ENCODE measurements at places on chromosomes 3 and 15.

DNA sequence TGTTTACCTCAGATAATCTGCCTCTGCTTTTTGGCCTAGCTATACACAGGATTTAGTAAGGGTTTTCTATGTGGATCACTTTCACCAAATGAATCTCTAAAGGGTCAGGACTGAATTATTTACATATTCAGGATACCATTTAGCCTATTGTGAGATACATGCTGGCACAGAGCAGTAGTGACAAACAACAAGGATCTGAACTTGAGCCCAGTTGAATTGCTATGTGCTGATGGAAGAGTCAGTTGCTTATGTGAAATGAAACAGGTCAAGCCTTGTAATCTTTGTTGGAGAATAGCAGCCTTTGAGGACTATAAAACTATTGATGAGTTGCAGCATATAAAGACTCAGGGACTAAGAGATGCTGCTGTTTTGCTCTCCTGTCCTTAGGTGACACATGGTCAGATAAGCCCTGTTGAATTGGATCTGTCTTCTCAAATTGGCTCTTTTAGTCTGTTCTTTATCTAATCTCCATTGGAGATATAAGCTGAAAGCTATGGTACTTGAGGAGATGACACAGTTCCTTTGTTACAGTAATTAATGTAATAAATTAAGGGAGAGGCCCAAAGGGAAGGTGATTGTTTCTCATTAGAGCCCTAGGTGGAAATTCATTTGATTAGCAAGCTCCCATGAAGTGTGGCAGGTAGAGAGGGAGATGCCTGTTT, 30.4 kb downstream of the ZNF609 start:
- peak; percentile 46 for DNase-seq

- DNase-seq, result peak; percentile 21
Observed at GRCh38 chr15:49644364-49644794, 23.5 kb downstream of the DTWD1 start.

GRCh38 chr15:62742409-62743171, 300.0 kb upstream of the TPM1 start:
- DNase-seq, result peak; percentile 97

GRCh38 chr3:45259133-45259532, 33.0 kb upstream of the TMEM158 start:
- no peak for DNase-seq

DNA sequence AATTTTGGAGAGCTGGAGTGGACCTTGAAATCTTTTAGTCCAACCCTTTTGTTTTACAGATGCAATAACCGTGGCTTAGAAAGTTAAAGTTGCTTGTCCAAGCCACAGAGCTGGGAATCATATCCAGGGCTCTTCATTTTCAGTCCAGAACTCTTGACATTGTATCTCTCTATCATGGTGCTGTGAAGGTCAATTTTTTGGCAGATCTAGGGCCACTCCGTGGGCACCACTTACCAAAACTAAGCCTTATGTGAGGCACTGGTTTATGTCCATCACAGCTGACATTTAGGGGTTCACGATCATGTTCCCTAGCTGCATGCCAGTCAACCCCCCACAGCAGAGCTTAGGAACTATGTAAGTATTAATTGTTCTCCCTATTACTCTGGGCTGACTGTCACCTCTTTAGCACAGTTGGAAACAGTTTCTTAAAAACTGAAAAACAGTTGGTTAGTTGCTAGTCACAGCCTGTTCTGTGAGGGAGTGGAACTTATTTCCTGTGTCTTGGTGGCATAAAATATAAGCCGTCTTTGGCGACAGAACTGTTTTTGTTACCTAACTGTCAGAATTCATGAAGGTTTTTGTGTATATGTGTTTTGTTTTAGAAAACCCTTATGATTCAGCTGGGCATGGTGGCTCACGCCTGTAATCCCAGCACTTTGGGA, 189.6 kb upstream of the UMPS start:
- DNase-seq, result no peak
